Sciatic nerve (tissue), 2 donors: ENCODE measurements at places on chromosomes 5 and 9. TPM values are rescaled to one million over a fixed set of nuclear protein-coding genes. Genes with fewer than 3 reads are reported as not detected.
A peak's percentile ranks its signal among the peaks of the same experiment; 100 is the strongest.

CRB2 gene
- 0.58 TPM for total RNA-seq

PPP2R2B gene
- total RNA-seq = 54.1 TPM

SPATA31A5 gene
- not detected for total RNA-seq

DNA sequence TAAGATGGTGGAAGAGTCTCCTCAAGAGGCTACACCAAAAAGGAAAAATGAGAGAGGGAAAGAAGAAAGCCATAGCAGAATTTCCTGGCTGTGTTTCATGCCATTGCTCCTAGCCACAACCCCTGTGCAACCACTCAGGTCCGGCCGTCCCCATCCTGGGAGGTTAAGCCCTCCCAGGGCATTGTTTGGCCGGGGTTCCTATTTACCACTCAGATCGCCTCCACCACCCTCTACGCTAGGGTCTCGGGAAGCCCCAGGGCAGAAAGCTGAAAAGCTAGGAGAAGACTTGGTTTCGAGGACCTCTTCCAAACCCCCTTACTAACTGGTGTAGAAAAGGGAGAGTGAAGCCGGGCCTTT lies 715 bp downstream of the RC3H2 start:
- DNase-seq = no peak

GRCh38 chr9:68914751-68915150 lies 99.2 kb downstream of the PRKACG start:
- no peak for DNase-seq

DNA sequence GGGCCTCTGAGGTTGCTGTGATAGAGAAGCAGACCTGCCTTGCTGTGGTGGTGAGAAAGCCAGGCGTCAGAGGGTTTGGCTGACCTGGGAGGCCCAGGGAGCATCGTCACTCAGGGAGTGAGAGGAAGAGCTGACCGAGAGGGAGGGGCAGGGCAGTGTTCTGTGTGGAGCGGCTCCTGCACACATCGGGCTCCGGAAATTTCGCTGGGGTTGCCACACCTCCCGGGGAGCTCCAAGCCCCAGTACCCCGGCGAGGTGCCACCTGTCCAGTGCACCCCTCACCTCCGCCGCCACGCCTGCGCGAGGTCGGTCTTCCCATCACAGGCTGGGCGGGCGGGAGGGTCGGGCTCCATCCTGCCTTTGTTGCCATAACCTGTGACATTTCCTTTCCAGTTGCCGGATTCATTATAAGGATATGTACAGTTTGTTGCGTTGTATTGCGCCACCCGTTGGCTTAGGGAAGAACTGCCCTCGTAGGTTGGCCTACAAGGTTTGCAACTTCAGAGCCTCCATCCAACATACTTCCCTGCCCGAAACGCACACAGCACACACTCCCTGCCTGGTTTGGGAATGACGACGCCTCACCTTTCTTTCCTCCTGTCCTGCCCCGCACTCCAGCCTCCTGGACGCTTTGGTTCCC lies 223.2 kb downstream of the CACNA1B start:
- no peak for DNase-seq

DNA sequence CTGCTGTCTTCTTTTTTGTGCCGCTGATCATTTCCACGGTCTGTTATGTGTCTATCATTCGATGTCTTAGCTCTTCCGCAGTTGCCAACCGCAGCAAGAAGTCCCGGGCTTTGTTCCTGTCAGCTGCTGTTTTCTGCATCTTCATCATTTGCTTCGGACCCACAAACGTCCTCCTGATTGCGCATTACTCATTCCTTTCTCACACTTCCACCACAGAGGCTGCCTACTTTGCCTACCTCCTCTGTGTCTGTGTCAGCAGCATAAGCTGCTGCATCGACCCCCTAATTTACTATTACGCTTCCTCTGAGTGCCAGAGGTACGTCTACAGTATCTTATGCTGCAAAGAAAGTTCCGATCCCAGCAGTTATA lies 17.1 kb downstream of the F2R start:
- DNase-seq = no peak

DNA sequence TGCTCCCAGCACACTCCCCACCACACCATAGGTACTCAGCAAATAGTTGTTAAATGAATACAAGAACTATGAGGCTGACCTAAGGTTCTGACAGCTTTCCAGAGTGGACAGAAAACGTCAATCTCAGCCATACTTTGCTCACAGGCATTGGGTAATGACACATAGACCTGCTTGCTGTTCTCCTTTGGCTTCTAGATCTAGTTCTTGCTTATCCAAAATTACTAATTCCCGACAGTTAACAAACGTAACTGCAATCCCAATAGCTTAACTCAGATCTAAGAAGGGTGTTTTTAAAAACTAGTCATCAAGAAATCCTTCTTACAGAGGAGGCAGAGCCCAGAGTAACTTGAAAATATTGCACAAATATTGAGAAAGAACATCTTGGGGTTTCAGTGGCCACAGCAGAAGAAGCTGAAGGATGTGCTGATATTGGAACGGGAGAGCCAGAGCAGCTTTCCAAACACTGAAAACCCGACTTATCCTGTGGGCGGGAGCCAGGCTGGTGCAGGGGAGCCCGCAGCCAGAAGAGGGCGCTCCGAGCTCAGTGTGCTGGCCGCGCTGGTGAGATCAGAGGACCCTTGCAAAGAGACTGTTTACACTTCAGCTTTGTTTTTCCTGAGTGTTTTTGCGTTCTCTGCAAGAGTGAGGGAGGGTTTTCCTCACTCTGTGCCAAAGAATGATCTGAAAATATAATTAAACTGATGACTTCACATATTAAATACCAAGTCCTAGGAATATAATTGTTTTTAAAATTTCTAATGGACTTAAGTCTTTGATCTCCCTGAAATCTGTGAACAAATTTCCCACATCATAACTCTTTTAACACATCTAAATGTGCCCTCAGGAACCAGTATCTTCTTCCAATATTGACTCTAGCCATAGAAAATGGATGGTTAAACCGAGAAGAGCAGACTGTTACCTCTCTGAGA lies 30.3 kb downstream of the FGF1 start:
- DNase-seq = peak; percentile 93

DNA sequence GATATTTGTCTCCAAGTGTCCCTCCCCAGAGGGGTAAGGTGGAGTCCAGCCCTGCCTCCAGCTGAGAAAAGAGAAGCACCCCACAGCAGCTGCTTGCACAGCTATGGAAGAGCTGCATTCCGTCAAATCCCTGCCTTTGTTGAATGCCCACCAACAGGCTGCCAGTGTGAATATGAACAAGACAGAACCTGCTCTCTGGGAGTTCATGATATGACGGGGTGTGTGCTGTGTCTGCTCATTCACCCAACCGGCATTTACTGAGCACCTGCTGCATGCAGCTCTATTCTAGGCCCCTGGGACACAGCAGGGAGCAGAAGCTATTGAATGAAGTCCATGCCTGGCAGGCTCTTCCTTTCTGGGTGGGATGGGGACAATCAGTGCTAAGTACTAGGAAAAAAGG lies 238.8 kb downstream of the GADD45G start:
- DNase-seq = no peak

DNA sequence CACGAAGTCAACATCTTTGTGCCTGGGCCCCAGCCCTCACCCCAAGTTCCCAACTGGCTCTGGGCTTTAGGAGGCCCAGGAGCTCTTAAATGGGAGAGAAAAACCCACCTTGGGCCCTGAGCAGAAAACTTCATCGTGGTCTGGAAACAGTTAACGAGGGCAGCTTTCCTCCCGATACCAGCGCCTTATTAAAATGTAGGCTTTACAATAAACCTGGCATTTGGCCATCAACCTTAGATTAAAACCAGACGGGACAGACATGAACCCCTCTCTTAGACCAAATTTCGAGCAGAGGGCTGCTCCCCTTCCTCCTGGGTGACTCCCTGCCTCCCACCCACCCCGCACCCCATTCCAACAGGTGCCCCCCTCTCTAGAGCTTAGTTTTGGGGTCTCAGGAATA lies 39.4 kb downstream of the PRRX2 start:
- no peak for DNase-seq

- DNase-seq = no peak
Measured at GRCh38 chr9:34272101-34272541, 56.9 kb downstream of the KIF24 start.

DNA sequence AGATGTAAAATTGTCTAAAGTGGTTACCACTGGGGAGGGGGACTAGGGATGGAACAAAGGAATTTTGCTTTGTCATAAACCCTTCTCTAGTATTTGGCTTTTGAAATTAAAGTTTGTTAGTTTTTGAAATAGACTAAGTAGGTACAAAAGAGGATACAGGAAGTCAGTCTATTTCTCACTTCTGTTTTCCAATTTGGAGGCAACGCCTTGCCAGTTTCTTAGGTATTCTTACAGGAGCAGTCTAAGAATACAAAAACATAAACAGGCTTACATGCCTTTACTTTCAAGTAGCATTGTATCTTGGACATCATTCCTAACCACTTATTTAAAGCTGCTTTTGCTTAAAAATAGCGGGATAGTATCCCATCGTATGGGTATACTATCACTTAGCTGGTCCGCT lies 34.4 kb downstream of the ALG2 start:
- no peak for DNase-seq

- DNase-seq = no peak
Measured at GRCh38 chr9:95343725-95344287, 26.3 kb upstream of the FANCC start.
